ENCODE measurements at places on chromosomes 4 and X. TPM values are rescaled to one million over a fixed set of nuclear protein-coding genes. Genes with fewer than 3 reads are reported as not detected.

Gene NPY2R
- total RNA-seq, result 0.65 TPM

DNA sequence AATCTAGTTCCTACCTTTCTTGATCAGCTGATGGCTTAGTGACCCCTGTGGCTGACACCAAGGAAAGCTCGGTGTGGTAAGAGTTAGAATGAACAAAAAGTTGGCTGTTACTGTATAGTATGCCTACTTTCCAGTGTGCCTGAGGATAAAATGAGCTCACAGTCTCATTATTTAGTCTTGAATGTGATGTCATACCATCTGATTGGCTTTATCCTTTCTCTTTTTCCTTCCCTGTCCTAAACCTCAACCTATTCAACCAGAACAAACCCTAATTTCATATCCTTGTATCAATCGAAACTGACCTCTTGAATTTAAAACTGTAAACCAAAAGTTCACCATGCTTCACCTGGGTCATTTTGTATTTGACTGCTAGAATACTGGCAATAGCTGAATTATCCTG lies 156.4 kb downstream of the PPARGC1A start:
- no peaks in the 10 kb centered on the region for H3K36me3 ChIP-seq
- no peaks in the 10 kb centered on the region for H3K27me3 ChIP-seq
- no peak overlapping the region for H3K27ac ChIP-seq
- no peak overlapping the region for H3K4me3 ChIP-seq
- DNase-seq, result no peak
- no peaks in the 10 kb centered on the region for H3K4me1 ChIP-seq

Gene PAGE4
- total RNA-seq, result not detected

DNA sequence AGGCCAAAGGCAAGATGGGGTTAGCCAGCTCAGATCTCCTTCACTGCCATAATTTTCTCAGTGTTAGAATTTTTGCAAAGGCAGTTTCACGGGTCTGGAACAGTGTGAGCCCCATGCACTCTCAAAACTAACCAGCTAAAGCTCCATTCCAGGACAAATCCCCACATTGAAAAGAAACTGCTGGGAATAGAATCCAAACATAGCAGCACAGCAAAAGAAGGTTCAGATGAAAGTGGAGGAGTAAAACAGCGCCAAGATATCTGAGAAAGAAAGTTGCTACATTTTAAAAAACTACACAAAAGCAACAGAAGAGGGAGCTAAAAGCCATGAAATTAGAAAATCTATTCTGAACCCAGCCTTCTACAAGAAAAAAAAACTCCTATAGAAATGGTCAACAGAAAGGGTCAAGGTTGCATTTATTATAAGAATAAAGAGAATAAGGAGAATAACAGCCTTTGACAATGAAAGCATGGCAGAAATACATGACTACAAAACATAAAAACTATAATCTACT lies 39.6 kb upstream of the SLC7A3 start:
- no peaks in the 10 kb centered on the region for H3K36me3 ChIP-seq
- H3K4me1 ChIP-seq, result no peaks in the 10 kb centered on the region
- H3K27ac ChIP-seq, result no peak overlapping the region
- DNase-seq, result no peak

GRCh38 chr4:53150631-53151488 lies 215.0 kb downstream of the SCFD2 start:
- H3K4me3 ChIP-seq, result no peak overlapping the region
- H3K36me3 ChIP-seq, result no peaks in the 10 kb centered on the region

GRCh38 chrX:1202251-1202650 lies 10.2 kb downstream of the CRLF2 start:
- no peak overlapping the region for H3K4me3 ChIP-seq
- no peaks in the 10 kb centered on the region for H3K27me3 ChIP-seq
- H3K27ac ChIP-seq, result no peak overlapping the region
- H3K36me3 ChIP-seq, result no peaks in the 10 kb centered on the region
- no peaks in the 10 kb centered on the region for H3K4me1 ChIP-seq

DNA sequence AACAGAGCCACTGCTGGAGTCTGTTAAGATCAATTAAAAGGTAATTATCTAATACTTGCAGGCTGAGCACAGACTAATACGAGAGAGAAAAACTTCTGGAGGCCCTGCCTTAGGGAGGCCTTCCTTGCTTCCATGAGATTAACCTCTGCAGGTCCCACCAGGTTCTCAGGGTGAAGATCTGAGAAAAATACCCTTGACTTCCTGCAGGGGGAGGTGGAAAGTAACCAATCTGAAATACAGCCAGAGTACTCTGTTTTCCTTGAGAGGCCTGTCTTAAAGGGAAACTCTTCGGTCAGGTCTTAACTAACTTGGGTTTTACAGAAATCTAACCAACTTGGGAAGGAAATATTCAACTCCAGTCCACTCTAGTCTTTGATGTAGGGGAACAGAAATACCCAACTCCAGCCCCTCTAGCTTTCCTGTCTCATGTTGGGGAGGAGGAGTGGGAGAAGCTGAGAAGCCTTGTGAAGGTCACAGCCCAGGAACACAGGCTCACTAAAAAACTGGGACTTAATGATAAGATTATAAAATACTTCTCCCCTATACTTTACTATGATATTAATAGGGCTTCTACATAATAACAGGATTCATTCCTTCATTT lies 77.1 kb downstream of the TBCK start:
- no peaks in the 10 kb centered on the region for H3K27me3 ChIP-seq
- H3K27ac ChIP-seq, result no peak overlapping the region
- no peaks in the 10 kb centered on the region for H3K4me1 ChIP-seq
- no peak overlapping the region for H3K4me3 ChIP-seq
- peaks cover 6% of the 10 kb centered on the region for H3K36me3 ChIP-seq

DNA sequence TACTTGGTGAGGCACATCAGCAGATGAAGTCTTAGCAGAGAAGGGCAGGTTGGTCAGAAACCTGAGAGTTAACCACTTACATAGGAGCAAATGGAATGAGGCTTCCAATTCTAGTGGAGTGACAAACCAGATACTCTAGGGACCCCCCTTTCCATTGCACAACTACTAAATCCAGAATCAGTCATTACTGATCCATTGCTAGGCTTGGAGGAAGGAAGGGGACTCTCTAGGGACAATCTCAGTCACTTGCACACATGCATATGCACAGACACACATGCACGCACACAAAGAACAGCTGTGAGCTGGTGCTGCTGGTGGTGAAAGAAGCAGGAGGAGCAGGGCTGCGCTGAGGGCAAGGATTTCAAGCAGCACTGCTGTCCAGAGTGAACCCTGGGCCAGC lies 25.7 kb downstream of the PNMA5 start:
- H3K27ac ChIP-seq, result no peak overlapping the region
- H3K27me3 ChIP-seq, result no peaks in the 10 kb centered on the region
- DNase-seq, result no peak
- no peaks in the 10 kb centered on the region for H3K4me1 ChIP-seq

- no peaks in the 10 kb centered on the region for H3K27me3 ChIP-seq
- no peak overlapping the region for H3K4me3 ChIP-seq
- H3K4me1 ChIP-seq, result no peaks in the 10 kb centered on the region
- peak; percentile 66 for DNase-seq
- peak overlapping the region; percentile 76 for H3K27ac ChIP-seq
Observed at GRCh38 chrX:119482481-119483480, 14.5 kb downstream of the SLC25A5 start.

Gene TCEAL6
- not detected for total RNA-seq

- H3K27ac ChIP-seq, result peak overlapping the region; percentile 83
- H3K27me3 ChIP-seq, result no peaks in the 10 kb centered on the region
- H3K4me3 ChIP-seq, result no peak overlapping the region
- H3K36me3 ChIP-seq, result no peaks in the 10 kb centered on the region
Observed at GRCh38 chr4:3385711-3386420, 55.9 kb upstream of the HGFAC start.

- DNase-seq, result no peak
- H3K27ac ChIP-seq, result no peak overlapping the region
- no peaks in the 10 kb centered on the region for H3K27me3 ChIP-seq
- peaks cover under 1% of the 10 kb centered on the region for H3K4me1 ChIP-seq
- no peaks in the 10 kb centered on the region for H3K36me3 ChIP-seq
Observed at GRCh38 chr4:612052-612748, 13.2 kb upstream of the PDE6B start.

GRCh38 chr4:116870686-116871085 lies 214.7 kb downstream of the TRAM1L1 start:
- H3K4me3 ChIP-seq, result no peak overlapping the region
- DNase-seq, result no peak
- no peaks in the 10 kb centered on the region for H3K4me1 ChIP-seq
- H3K27ac ChIP-seq, result no peak overlapping the region
- H3K27me3 ChIP-seq, result no peaks in the 10 kb centered on the region

GRCh38 chr4:42843694-42844093 lies 48.8 kb upstream of the GRXCR1 start:
- no peak overlapping the region for H3K27ac ChIP-seq
- no peak for DNase-seq
- no peaks in the 10 kb centered on the region for H3K36me3 ChIP-seq
- H3K27me3 ChIP-seq, result no peaks in the 10 kb centered on the region
- H3K4me3 ChIP-seq, result no peak overlapping the region

Gene DNAAF6
- total RNA-seq, result 4.9 TPM

DNA sequence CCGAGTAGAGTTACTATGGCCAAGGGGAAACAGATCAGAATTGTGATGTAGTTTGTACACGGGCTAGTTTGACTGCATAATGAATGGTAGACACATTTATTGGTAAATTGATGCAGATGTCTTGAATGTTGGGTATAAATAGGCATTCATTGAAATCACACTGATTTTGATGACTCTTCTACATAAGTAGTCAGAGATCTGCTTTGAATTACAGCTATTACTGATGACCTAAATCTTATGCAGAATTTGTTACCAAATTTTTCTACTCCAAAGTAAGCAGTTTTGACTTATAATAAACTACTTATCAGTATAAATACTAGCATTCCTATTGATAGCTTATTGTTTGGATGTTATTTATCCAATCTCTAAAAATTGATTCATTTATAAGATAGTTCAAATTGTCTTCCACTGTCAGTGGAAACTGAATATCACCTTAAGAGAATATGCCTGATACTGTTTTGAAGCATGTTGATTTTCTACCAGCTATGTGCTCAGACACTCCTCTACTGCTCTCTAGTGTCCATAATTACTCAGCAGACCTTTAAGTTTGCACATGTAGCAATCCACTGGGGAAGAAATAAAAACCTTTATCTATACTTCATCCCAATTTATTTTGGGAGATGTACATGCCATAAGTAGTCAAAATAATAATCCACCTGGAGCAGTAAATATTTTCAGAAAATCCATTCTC lies 120.3 kb downstream of the RASL11B start:
- H3K4me3 ChIP-seq, result no peak overlapping the region
- no peaks in the 10 kb centered on the region for H3K27me3 ChIP-seq

DNA sequence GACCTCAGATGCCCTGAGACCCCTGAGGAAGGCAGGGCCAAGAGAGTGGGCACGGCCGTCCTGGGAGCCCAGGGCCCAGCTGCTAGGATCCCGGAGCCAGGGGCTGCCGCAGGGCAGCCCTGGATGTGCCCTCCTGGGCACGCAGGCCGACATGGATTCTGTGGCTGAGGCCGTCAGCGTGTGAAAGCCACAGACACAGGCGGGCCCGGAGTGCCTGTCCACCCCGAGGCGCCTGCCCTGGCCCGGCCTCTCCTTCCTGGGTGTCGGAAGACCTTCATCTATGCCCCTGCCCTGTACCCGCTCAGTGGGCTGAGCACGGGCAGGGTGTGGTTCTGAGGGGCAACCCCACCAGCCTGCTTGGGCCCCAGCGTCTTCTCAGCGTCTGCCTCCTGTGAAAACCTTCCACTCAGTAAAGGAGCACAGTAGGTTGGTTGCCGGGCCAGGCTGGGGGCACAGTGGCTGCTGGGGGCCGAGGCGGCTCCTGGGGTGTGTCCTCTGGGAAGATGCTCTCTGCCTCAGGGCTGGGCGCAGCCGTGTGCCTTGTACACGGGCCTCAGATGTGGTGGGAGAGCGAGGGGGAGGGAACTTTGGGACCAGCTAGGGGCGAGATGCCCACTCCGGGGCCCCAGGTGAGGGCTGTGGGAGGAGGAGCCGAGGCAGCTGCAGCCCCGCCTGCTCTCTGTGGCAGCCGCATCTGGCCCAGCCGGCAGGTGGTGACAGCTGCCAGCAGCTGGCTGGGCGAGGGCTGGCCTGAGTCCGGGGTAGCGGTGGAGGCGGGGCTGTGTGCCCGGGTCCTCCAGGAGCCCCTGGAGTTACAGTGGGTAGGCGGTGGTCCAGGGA lies 20.8 kb downstream of the FGFRL1 start:
- H3K4me3 ChIP-seq, result no peak overlapping the region
- H3K27ac ChIP-seq, result no peak overlapping the region
- H3K36me3 ChIP-seq, result no peaks in the 10 kb centered on the region
- peaks cover 51% of the 10 kb centered on the region for H3K4me1 ChIP-seq
- no peaks in the 10 kb centered on the region for H3K27me3 ChIP-seq

Gene HSFX1
- 1.6 TPM for total RNA-seq

GRCh38 chr4:7906171-7906701 lies 33.4 kb downstream of the AFAP1 start:
- H3K4me3 ChIP-seq, result no peak overlapping the region
- no peaks in the 10 kb centered on the region for H3K27me3 ChIP-seq
- peaks cover 75% of the 10 kb centered on the region for H3K4me1 ChIP-seq

DNA sequence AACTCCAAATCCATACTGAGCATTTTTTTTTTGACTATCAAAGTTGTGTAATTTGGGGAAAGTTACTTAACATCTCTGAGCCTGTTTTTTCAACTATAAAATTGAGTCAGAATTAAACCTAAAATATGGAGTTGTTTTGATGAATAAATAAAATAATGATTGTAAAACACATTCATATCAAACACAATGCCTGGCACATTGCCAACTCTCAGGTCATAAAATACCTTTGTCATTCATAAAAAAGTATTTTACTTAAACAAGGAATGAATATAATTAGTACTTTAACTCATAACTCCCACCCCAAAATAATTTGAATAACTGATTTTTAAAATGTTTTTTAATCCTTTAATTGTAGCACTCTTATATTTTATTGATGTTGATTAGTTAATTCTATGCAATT lies 3.8 kb upstream of the GPR174 start:
- no peak for DNase-seq
- no peaks in the 10 kb centered on the region for H3K36me3 ChIP-seq
- H3K27ac ChIP-seq, result no peak overlapping the region
- H3K27me3 ChIP-seq, result no peaks in the 10 kb centered on the region

GRCh38 chr4:37902738-37903693 lies 12.1 kb downstream of the TBC1D1 start:
- H3K4me1 ChIP-seq, result peaks cover 14% of the 10 kb centered on the region
- H3K36me3 ChIP-seq, result peaks cover 4% of the 10 kb centered on the region

- H3K36me3 ChIP-seq, result no peaks in the 10 kb centered on the region
- peak; percentile 46 for DNase-seq
- H3K27ac ChIP-seq, result peak overlapping the region; percentile 93
- peak overlapping the region; percentile 87 for H3K4me3 ChIP-seq
Observed at GRCh38 chr4:76950956-76951671, 1.6 kb downstream of the SEPTIN11 start.

Gene PLA2G12A
- 30.0 TPM for total RNA-seq

DNA sequence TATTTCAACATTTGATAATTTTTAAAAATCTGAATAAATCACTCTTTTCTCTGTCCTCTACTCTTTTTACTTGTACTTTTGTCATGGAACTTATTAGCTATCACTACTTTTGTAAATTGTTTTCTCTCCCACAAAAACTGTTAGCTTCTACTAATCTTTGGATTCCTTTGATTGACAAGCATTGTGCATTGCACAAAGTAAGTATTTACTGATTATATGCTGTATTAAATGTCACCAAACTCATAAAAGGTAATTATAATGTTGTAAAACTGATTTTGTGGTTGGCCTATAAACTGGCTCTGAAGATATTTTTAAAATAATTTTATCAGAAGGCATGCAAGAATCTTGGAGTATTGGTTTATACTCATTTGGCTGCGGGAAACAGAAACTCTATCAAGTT lies 15.0 kb upstream of the SEC24B start:
- no peaks in the 10 kb centered on the region for H3K4me1 ChIP-seq
- H3K36me3 ChIP-seq, result no peaks in the 10 kb centered on the region
- no peak overlapping the region for H3K27ac ChIP-seq
